ENCODE measurements at places on chromosomes 7 and 10. TPM values are rescaled to one million over a fixed set of nuclear protein-coding genes. Genes with fewer than 3 reads are reported as not detected.

ACHE gene
- total RNA-seq, result not detected

MYO3A gene
- total RNA-seq, result not detected

ARHGAP22 gene
- 0.41 TPM for total RNA-seq

NPC1L1 gene
- not detected for total RNA-seq

TFPI2 gene
- not detected for total RNA-seq

MPP7 gene
- 26.4 TPM for total RNA-seq
